ENCODE measurements at places on chromosomes 3 and 15.

DNA sequence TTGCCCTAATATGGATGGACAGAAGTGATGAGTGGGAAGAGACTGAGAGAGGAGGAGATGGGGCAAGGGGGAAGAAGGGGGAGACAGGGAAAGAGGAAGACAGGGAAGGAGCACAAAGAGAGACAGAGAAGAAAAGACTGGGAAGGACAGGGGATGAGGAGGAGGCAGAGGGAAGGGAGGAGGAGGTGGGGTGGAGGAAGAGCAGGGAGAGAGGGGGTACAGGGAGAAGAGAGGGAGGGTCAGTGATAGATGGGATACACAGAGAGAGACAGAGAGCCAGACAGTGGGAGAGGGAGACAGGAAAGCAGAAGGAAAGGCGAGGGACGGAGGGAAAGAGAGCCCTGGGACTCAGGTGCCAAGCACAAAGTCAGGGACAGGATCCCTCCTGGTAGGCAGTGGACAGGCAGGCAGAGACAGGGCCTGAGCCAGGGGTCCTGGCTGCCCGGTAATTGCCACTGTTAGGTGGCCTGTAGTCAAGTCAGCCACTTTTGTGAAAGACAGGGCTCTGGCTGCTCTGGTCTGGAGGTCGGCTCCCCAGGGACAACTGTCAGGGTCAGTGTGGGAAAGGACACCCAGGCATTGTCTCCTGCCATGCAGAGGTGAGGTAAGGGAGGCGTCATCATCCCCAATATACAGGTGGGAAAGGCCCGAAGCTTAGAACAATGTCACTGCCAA is 9.8 kb downstream of the VILL start:
- no peak for DNase-seq

DNA sequence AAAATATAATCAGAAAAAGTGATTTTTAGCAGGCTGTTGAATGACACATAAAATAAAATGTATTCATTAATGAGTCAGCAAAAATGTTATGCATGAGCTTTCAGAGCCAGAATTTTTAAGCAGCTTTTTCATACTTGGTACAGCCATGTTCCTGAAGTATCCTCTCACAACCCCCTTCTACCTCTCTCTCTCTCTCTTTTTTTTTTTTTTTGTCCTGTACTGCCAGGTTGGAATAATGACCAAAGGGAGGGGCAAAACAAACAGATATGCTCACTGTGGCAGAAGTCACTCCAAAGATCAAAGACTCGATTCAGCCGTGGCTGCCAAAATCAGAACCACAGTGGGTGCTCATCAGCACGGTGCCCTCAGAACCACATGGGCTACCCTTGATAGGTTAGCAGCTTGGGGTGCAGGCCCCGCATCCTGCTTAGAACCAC is 383.0 kb downstream of the ZBTB20 start:
- DNase-seq, result no peak

- DNase-seq, result no peak
Observed at GRCh38 chr3:114104414-114104813, 47.9 kb downstream of the QTRT2 start.

GRCh38 chr3:156290924-156291271 is 170.5 kb downstream of the KCNAB1 start:
- DNase-seq, result no peak

DNA sequence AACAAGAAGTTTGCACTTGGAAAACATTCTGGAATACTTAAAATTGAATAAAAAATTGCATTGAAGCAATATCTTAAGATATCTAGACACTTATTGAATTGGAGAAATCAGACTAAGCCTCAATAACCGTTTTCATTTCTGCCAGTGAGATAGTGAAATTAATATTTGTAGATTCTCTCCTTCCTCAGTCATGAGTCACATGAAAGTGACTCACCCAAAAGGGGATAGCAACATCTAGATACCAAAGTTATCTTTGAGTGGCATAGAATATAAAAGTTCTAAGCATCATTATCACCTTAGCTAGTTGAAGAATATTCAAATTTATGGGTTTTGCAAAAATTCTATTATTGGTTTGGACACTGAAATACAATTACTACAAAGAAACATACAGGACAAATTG is 614.8 kb upstream of the ZNF717 start:
- DNase-seq, result no peak

- no peak for DNase-seq
Observed at GRCh38 chr3:12235691-12236090, 53.2 kb upstream of the PPARG start.

GRCh38 chr15:55900019-55900418 is 93.4 kb downstream of the NEDD4 start:
- no peak for DNase-seq

- DNase-seq, result no peak
Observed at GRCh38 chr15:67043939-67044771, 21.2 kb upstream of the SMAD3 start.

All from stimulated activated CD8-positive, alpha-beta memory T cell treated with anti-CD3 and anti-CD28 coated beads, Interleukin-12 subunit alpha, Interleukin-12 subunit beta, amount 100 ng/mL, for 4 hours (primary cell).